ENCODE measurements at places on chromosomes 5 and 9.

- no peak overlapping the region for H3K4me3 ChIP-seq
- H3K27ac ChIP-seq, result no peak overlapping the region
- peaks cover 16% of the 10 kb centered on the region for H3K4me1 ChIP-seq
- no peaks in the 10 kb centered on the region for H3K27me3 ChIP-seq
These were observed 1.6 kb downstream of the WNK2 start for GRCh38 chr9:93185266-93186214.

DNA sequence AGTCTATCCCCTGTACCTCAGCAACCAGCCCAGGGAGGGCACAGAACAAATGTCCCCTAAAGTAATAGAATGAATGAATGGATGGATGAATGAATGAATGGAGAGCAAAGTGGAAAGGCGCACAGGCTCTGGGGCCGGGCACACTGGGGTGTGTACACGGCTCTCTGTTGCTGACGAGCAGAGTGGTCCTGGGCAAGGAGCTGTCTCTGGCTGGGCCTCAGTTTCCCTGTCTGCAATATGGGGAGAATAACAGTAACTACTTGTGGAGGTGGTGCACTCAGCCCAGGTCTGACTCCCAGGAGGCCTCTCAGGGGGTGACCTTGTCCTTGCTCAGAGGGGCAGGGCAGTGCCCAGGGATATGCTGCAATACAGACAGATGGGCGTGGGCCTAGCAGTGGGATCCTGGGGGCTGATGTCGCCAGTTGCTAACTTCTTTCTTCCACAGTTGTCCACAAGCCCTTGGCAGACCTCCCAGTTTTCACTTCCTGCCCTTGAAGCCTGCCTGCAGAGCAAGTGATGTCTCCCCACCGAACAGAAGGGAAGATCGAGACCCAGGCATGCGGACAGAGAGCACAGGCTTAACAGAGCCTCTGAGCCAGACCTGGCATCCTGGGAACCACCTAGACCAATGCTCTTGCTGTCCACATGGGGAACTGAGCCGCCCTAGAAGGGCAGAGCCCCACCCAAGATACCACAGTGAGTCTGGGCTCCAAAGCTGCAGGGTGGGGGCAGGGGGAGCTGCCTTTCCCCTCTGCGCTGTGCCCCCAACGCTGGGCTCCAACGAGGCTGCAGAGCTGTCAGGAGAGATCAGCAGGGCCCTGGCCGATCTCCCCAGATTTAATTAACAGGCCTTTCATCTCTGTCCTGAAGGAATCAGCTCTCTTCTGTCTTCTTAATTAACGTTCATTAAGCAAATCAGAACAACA lies 13.6 kb upstream of the LAMC3 start:
- H3K4me1 ChIP-seq, result no peaks in the 10 kb centered on the region
- no peak for DNase-seq
- H3K4me3 ChIP-seq, result no peak overlapping the region
- no peaks in the 10 kb centered on the region for H3K27me3 ChIP-seq
- no peaks in the 10 kb centered on the region for H3K36me3 ChIP-seq

DNA sequence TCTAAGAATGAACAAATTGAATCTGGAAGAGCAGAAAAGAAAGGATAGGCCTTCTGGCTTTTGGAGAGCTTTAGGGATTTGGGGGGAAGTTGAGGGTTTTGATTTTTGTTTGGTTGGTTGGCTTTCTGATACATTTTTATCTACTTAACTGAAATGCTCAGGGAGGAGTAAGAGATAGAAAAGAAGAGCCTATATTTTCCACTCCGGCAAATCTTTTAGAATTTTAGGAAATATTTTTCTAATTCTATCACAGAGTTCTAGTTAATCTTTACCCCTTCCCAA lies 25.8 kb upstream of the FST start:
- no peak overlapping the region for H3K4me3 ChIP-seq
- H3K27me3 ChIP-seq, result no peaks in the 10 kb centered on the region
- H3K4me1 ChIP-seq, result peaks cover 9% of the 10 kb centered on the region
- no peaks in the 10 kb centered on the region for H3K36me3 ChIP-seq
- no peak for DNase-seq

DNA sequence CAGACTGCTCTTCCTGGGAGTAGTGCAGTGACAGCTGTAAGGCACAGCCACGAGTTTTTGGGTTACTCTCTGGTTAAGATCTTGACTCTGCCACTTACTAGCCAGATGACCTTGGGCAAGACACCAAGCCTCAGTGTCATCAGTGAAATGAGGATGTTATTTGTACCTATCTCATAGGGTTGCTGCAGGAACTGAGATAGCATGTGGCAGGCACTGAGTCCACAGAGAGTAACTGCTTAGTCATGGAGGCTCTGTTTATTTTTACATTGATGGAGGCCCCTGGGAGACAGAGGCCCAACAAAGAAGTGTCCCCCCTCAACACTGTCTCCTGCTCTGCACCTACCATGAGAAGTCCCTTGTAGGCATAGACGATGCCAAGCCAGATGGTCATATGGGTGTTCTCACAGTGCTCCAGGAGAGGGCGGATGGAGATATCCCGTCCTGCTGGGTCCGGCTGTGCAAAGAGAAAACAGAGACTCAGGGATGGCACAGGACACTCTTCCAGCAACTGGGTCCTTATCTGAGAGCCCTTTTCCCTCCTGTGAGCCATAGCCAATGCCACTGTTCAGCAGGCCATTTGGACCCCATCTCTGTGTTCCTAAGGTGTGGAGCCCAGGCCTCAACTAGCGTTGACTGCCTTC lies 55.4 kb upstream of the TBC1D2 start:
- H3K4me1 ChIP-seq, result no peaks in the 10 kb centered on the region
- H3K4me3 ChIP-seq, result no peak overlapping the region
- no peak for DNase-seq

GRCh38 chr9:131942146-131942720 lies 137.4 kb downstream of the MED27 start:
- no peaks in the 10 kb centered on the region for H3K4me1 ChIP-seq
- peaks cover 3% of the 10 kb centered on the region for H3K36me3 ChIP-seq
- no peaks in the 10 kb centered on the region for H3K27me3 ChIP-seq
- no peak overlapping the region for H3K27ac ChIP-seq
- no peak overlapping the region for H3K4me3 ChIP-seq

DNA sequence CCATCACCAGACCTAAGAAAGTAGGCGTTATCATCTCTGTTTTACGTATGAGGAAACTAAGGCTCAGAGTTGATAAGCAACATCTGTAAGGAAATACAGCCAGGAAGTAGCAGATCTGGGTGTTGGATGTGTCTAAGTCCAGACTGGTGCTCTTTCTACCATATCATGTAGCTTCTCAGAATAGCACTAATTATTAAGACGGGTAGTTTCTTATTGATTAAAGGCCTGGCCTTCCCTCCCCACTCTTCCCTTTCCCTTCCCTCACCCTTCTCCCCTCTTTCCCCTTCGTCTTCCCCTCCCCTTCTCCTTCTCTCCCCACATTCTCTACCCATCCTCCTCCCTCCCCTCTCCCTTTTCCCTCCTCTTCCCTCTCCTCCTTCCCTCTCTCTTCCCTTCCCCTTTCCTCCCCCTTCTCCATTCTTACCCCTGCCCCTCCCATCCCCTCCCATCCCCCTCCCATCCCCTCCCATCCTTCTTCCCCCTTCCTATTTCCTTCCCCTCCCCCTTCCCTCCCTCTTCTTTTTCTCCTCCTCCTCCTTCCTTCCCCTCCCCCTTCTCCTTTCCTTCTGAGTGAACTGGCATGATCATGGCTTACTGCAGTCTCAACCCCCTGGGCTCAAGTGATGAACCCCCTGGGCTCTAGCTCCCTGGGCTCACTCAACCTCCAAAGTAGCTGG lies 79.4 kb downstream of the SNX24 start:
- no peaks in the 10 kb centered on the region for H3K4me1 ChIP-seq
- no peaks in the 10 kb centered on the region for H3K27me3 ChIP-seq
- no peak overlapping the region for H3K27ac ChIP-seq
- DNase-seq, result no peak
- H3K36me3 ChIP-seq, result no peaks in the 10 kb centered on the region
- H3K4me3 ChIP-seq, result no peak overlapping the region
